Activated CD4-positive, alpha-beta memory T cell treated with anti-CD3 and anti-CD28 coated beads for 36 hours (primary cell): ENCODE measurements at places on chromosomes 13 and 19. TPM values are rescaled to one million over a fixed set of nuclear protein-coding genes. Genes with fewer than 3 reads are reported as not detected.

The CD22 gene
- total RNA-seq, result 0.75 TPM

The FUT2 gene
- total RNA-seq, result not detected

The CYP4F2 gene
- total RNA-seq, result not detected

The GPR183 gene
- 47.1 TPM for total RNA-seq

The CD33 gene
- total RNA-seq, result 0.65 TPM
